ENCODE measurements at places on chromosomes 5 and 9.

GRCh38 chr9:134186471-134187109, 22.2 kb upstream of the RNU6ATAC start:
- DNase-seq, result no peak

- DNase-seq, result no peak
Observed at GRCh38 chr5:142432961-142433360, 108.1 kb upstream of the SPRY4 start.

- DNase-seq, result no peak
Observed at GRCh38 chr5:150653762-150654556, 7.1 kb upstream of the MYOZ3 start.

DNA sequence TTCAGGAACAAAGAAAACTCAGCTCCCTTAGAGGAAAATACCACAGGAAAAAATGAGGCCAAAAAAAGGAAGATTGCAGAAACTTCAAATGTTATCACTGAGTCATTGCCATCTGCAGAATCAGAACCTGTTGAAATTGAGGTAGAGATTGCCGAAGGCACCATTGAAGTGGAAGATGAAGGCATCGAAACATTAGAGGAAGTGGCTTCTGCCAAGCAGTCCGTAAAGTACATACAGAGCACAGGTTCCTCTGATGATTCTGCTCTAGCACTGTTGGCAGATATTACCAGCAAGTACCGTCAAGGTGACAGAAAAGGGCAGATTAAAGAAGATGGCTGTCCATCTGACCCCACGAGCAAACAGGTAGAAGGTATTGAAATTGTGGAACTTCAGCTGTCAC, 30.8 kb upstream of the NIM1K start:
- DNase-seq, result no peak

DNA sequence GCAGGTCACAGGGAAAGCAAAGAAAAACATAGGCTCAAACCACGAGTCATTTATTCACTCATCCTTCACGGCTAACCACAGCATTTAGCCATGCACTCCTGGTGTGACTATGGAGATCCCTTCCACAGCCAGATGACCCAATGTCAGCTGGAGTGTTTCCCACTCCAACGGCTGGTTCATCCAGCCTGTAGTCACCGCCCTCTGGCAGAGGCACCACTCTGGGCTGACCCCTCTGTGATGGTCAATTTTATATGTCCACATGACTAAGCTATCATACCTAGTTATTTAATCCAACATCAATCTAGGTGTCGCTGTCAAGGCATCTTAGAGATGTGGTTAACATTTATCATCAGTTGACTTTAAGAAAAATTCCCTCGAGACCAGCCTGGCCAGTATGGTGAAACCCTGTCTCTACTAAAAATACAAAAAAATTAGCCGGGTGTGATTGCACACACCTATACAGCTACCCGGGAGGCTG, 9.5 kb upstream of the PHF19 start:
- DNase-seq, result no peak

DNA sequence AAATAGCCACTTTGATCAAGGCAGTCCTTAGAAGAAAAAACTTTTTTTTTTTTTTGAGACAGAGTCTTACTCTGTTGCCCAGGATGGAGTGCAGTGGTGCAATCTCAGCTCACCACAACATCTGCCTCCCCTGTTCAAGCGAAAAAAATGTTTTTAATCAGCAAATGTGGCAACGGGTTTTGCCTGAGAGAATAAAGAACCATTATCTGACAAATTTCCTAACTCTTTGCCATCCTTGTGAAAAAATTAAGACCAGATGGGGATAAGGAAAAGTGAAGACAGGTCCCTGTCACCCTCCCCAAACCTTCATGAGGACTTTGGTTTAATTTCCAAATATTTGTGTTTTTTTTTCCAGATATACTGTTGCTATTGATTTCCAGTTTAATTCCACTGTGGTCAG, 107.3 kb upstream of the SPOCK1 start:
- no peak for DNase-seq

DNA sequence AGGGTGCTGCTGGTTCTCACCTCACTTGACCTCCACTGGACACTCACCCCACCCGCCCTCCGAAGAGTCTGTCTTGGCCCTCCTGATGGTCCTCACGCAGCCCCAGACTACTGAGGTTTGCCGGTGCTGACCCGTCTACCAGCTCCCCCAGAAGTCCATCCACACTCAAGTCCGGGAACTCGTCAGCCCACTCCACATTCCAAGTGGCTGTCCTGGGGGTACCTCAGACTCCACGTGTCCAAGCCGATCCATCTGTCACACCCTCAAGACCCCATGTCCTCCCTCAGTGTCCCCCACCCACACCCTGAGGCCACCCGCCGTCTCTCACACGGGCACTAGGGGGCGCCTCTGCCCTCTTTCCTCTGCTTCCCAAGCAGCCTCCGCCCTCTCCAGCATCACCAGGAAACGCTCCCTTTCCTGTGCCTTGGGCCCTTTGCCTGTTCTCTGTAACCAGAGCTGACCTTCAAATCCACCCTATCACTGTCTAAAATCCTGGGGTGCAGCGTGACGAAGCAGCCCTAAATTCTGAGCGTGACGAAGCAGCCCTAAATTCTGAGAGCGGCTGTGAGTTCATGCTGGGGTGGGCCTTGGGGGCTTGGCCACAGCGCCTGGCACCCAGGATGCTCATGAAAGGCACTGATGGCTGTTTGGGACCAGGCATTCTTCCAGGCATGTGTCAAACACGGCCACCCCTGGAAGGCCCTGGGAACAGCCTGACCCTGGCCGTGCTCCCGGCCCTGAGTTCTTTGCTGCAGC, 95.7 kb downstream of the KCNT1 start:
- peak; percentile 22 for DNase-seq

DNA sequence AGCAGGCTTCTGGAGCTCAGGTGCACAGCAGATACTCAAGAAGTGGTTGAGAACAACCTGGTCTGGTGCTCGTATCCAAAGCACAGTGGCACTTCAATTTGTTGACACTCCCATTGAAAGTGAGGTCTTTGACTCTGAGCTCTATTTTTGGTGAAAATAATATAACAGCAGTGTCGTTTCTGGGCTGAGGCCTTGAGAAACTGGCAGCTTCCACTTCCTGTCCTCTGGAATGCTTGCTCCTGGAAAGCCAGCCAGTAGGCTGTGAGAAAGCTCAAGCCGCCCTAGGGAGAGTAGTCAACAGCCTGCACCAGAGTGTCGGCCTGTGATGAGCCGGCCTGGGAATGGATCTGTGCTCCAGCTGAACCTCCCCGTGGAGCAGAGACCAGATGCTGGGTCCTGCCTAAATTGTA, 6.8 kb upstream of the SUSD3 start:
- DNase-seq, result no peak

GRCh38 chr9:131405858-131406537, 12.1 kb downstream of the PRRC2B start:
- DNase-seq, result no peak

- DNase-seq, result no peak
Observed at GRCh38 chr9:12425878-12426864, 267.0 kb upstream of the TYRP1 start.
